ENCODE measurements at places on chromosomes 5 and 9. TPM values are rescaled to one million over a fixed set of nuclear protein-coding genes. Genes with fewer than 3 reads are reported as not detected.

MARVELD2 gene
- 31.8 TPM for total RNA-seq

SLC6A18 gene
- total RNA-seq, result not detected

GRCh38 chr5:112986224-112986623 is 9.6 kb downstream of the DCP2 start:
- no peak for DNase-seq

OTP gene
- total RNA-seq, result not detected

GRCh38 chr5:65113771-65114170 is 345.0 kb downstream of the CWC27 start:
- DNase-seq, result no peak

Measured in endodermal cell (in vitro differentiated cells).